ENCODE measurements at places on chromosomes 5 and 9. TPM values are rescaled to one million over a fixed set of nuclear protein-coding genes. Genes with fewer than 3 reads are reported as not detected.
A peak's percentile ranks its signal among the peaks of the same experiment; 100 is the strongest.

The ERBIN gene
- total RNA-seq = 135 TPM

The CDH12 gene
- total RNA-seq = not detected

The GABRA1 gene
- total RNA-seq = not detected

The CCDC112 gene
- 7.5 TPM for total RNA-seq

The CD14 gene
- total RNA-seq = 4.5 TPM

The SPTLC1 gene
- 57.0 TPM for total RNA-seq

- H3K36me3 ChIP-seq = no peaks in the 10 kb centered on the region
- peaks cover 11% of the 10 kb centered on the region for H3K27me3 ChIP-seq
- no peak overlapping the region for H3K27ac ChIP-seq
- DNase-seq = no peak
- no peak overlapping the region for H3K4me3 ChIP-seq
- H3K4me1 ChIP-seq = no peaks in the 10 kb centered on the region
These were observed 84.8 kb downstream of the ADAMTS2 start for GRCh38 chr5:179260324-179261070.

- H3K4me1 ChIP-seq = no peaks in the 10 kb centered on the region
- no peak overlapping the region for H3K27ac ChIP-seq
- H3K4me3 ChIP-seq = no peak overlapping the region
- H3K27me3 ChIP-seq = peaks cover 54% of the 10 kb centered on the region
- no peak for DNase-seq
These were observed 103.3 kb downstream of the DIRAS2 start for GRCh38 chr9:90539286-90539685.

GRCh38 chr5:138726848-138727247, 26.4 kb upstream of the CTNNA1 start:
- no peak for DNase-seq
- no peak overlapping the region for H3K27ac ChIP-seq
- H3K27me3 ChIP-seq = peaks cover 28% of the 10 kb centered on the region
- no peak overlapping the region for H3K4me3 ChIP-seq

- no peak for DNase-seq
- peaks cover 14% of the 10 kb centered on the region for H3K36me3 ChIP-seq
- no peaks in the 10 kb centered on the region for H3K27me3 ChIP-seq
- no peak overlapping the region for H3K4me3 ChIP-seq
- H3K4me1 ChIP-seq = peaks cover 11% of the 10 kb centered on the region
These were observed 94.7 kb downstream of the NLN start for GRCh38 chr5:65816729-65817128.

- no peak overlapping the region for H3K27ac ChIP-seq
- peaks cover 2% of the 10 kb centered on the region for H3K4me1 ChIP-seq
- peaks cover 49% of the 10 kb centered on the region for H3K27me3 ChIP-seq
- DNase-seq = no peak
These were observed 1.1 kb downstream of the PRUNE2 start for GRCh38 chr9:76904661-76905457.

DNA sequence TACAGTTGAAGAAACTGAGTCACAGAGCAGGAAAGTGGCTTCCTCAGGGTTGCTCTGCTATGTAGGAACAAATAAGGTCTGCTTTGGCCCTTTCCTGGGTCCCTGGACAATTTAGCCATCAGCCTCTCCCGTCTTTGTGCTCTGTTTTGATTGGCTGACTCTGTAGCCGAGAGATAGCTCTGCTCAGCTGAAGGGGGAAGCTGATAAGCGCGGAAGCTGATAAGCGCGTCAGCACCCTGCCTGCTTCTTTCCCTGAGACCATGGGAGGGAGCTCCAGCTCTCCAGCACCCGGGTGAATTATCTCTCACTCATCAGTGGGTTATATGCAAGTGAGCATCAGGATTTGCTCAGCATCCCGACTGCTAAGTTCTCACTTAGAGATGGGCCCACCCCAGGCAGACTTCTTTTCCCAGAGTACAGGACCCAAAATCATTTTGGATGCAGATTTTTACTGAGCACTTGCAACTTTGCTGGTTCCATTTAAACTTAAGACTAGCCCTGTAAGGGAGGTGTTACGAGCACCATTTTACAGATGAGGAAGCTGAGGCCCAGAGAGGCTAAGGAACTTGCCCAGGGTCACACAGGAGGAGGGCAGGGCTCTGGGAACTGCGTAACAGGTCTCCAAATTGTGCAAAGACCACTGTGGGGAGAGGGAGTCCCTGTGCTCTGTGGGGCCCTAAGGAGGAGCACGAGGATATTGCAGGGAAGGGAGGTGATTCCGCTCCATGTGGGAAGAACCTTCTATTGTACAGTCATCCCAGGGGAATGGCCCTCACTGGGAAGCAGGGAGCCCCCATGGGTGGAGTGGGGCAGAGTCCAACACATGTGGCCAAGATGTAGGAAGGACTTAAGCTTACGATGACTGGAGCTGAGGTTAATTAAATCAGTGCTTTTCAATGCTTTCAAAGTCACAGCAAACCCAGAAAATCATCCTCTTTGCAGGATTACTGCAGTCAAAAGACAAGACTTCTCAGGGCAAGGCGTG, 83.7 kb upstream of the ORM1 start:
- no peaks in the 10 kb centered on the region for H3K36me3 ChIP-seq
- H3K27me3 ChIP-seq = peaks cover 2% of the 10 kb centered on the region
- no peak overlapping the region for H3K4me3 ChIP-seq
- no peak overlapping the region for H3K27ac ChIP-seq
- peaks cover 2% of the 10 kb centered on the region for H3K4me1 ChIP-seq

GRCh38 chr5:140647042-140647419, 399 bp downstream of the NDUFA2 start:
- H3K4me1 ChIP-seq = peaks cover 65% of the 10 kb centered on the region
- H3K36me3 ChIP-seq = peaks cover 78% of the 10 kb centered on the region
- peak overlapping the region; percentile 99 for H3K4me3 ChIP-seq

DNA sequence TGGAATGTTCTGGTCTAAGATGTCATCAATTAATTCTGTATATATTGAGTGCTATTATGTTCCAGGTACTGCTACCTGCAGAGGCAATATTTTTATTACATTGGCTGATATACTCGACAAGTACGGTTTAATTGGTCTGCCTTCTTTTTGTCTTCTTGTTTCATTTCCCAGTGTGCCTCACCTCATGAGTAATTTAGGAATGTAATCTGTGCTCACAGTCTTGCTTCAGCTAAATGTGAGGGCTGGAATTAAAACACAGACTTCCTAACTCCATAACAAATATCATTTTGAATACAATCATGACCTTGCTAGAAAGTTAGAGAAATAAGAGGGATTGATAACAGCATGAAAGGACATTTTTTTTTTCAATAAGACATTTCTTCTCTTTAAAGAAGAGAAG, 20.1 kb upstream of the SPINK5 start:
- no peaks in the 10 kb centered on the region for H3K27me3 ChIP-seq
- H3K4me1 ChIP-seq = no peaks in the 10 kb centered on the region
- no peak overlapping the region for H3K4me3 ChIP-seq
- H3K27ac ChIP-seq = no peak overlapping the region
- H3K36me3 ChIP-seq = no peaks in the 10 kb centered on the region

GRCh38 chr5:37888476-37888875, 48.6 kb upstream of the GDNF start:
- no peak for DNase-seq
- H3K27ac ChIP-seq = no peak overlapping the region
- H3K4me3 ChIP-seq = no peak overlapping the region
- H3K36me3 ChIP-seq = no peaks in the 10 kb centered on the region
- H3K27me3 ChIP-seq = peaks cover 5% of the 10 kb centered on the region

DNA sequence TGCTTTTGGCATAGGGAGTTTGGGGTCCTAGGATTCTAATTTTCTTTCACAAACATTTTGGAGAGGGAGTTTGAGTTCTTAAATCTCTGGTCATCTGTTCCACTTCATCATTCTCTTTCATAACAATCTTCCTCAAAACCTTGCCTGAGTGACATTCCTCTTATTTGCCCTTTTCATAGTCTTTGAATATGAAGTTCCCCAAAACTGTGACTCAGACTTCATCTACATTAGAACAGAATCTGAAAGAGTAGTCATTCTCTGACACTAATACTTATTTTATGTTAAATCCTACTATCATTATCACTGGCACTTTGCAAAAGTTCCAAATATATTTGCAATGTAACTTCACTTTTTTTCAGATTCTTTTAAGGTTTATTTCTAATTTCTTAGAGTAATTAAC, 163.8 kb downstream of the CDH10 start:
- H3K4me1 ChIP-seq = no peaks in the 10 kb centered on the region
- H3K36me3 ChIP-seq = no peaks in the 10 kb centered on the region
- H3K27ac ChIP-seq = no peak overlapping the region
- no peak for DNase-seq
- H3K4me3 ChIP-seq = no peak overlapping the region
- no peaks in the 10 kb centered on the region for H3K27me3 ChIP-seq

DNA sequence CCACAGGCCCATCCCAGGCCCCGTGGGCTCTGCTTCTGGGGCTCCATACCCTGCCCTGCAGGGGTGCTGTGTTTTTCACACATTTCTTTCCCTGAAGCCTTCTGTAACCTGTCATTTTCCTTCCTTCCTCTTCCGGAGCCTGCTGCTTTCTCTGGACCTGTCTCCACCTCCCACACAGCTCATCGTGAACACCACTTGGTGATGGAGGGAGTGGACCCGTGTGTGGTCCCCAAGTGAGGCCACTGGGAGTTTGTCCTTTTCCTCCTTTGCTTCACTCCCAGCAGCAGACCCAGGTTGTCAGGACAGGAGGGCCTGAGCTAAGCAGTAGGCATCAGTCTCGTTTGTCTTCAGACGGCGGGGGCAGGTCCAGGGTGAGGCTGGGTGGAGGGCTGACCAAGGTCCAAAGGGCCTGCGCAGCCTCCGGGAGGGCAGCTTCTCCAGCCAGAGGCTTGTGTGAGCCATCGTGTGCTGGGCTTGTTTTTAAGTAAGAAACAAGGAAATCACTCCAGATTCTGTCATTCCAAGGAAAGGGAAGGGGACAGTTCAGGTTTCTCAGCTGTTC, 5.8 kb upstream of the POMT1 start:
- H3K36me3 ChIP-seq = peaks cover 5% of the 10 kb centered on the region
- peaks cover 49% of the 10 kb centered on the region for H3K4me1 ChIP-seq
- no peak for DNase-seq

GRCh38 chr9:136520053-136520540, 25.8 kb downstream of the NOTCH1 start:
- H3K4me3 ChIP-seq = no peak overlapping the region
- no peaks in the 10 kb centered on the region for H3K36me3 ChIP-seq
- H3K27me3 ChIP-seq = no peaks in the 10 kb centered on the region
- DNase-seq = no peak
- H3K4me1 ChIP-seq = peaks cover 3% of the 10 kb centered on the region

- DNase-seq = no peak
- no peaks in the 10 kb centered on the region for H3K27me3 ChIP-seq
- H3K27ac ChIP-seq = no peak overlapping the region
- H3K4me1 ChIP-seq = no peaks in the 10 kb centered on the region
- H3K4me3 ChIP-seq = no peak overlapping the region
These were observed 171.2 kb downstream of the TRPM3 start for GRCh38 chr9:70950270-70950669.

GRCh38 chr5:76642390-76643040, 19.3 kb upstream of the F2RL2 start:
- no peak overlapping the region for H3K4me3 ChIP-seq
- H3K4me1 ChIP-seq = no peaks in the 10 kb centered on the region
- no peak for DNase-seq
- peaks cover 75% of the 10 kb centered on the region for H3K36me3 ChIP-seq
- no peak overlapping the region for H3K27ac ChIP-seq

DNA sequence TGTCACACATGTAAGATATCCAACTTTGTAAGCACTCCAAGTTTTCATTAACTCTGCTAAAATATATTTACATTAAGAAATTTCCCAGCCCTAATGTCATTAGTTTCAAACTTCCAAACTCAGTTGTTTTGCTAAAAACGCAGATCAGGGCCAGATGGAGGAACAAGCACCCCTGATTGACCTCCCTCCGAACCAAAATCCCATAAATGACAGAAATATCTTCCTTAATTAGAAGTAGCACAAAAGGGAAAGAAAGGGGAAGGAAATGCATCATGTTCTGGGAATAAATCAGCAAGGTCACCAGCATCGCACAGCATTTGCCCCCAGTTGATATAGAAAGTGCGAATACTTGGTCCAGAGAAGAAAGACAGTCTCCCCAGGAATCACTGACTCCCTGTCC, 61.4 kb upstream of the RUFY1 start:
- no peak overlapping the region for H3K27ac ChIP-seq
- DNase-seq = no peak
- no peaks in the 10 kb centered on the region for H3K27me3 ChIP-seq
- H3K4me1 ChIP-seq = no peaks in the 10 kb centered on the region
